WERI-Rb-1 (cell line): ENCODE measurements at places on chromosomes 6 and 20.

- no peak for DNase-seq
Observed at GRCh38 chr6:11161031-11161956, 49.8 kb upstream of the ERVFRD-1 start.

DNA sequence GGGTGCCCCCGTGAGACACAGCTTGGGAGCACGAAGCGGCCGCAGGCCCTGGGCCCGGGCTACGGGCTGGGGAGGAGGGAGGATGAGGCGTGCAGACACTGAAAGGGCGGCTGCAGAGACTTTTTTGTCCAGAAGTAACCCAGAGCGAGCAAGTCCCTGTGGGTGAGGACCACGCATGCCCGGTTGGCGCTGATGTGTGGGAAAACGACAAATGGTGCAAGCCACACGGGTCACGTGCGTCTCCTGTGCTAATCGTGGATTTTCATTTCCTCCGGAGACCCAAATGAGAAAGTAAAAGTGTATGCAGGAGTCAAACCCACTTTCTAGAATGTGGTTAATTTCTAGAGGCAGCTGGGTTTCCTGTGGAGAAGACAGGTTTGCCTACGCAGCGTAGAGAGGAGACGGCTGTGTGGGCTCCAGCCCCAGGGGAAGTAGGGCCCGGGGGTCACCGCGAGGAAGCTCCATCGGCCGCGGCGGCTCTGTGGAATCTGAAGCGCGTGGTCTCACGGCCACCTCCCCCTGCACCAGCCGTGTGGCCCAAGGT lies 19.0 kb downstream of the DLL1 start:
- DNase-seq = no peak

GRCh38 chr6:36578431-36578830 lies 15.7 kb upstream of the SRSF3 start:
- DNase-seq = no peak

GRCh38 chr6:79042799-79043126 lies 35.3 kb downstream of the PHIP start:
- DNase-seq = no peak

GRCh38 chr6:88517737-88518136 lies 351.6 kb upstream of the CNR1 start:
- no peak for DNase-seq

- no peak for DNase-seq
Observed at GRCh38 chr20:12891643-12892042, 117.1 kb upstream of the SPTLC3 start.

DNA sequence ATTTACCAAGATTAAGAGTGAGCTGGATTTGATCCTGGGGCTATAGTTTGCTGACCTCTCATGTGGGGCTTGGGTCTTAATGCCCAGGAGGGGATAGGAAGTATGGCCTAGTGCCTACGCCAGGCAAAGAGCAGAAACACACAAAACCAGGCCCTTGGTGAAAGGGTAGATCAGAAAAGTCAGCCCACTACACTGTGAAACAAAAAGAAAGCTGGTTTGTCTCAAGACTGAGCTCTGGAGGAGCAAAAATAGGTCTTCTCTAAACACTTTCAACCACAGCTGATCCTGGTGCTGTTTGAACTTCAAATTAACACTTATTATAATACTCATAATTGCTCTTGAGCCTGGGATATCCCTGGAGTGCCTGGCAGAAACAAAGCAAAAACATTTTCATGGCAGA lies 75.1 kb upstream of the MAP7 start:
- no peak for DNase-seq

GRCh38 chr6:163984124-163984936 lies 569.8 kb downstream of the QKI start:
- DNase-seq = no peak

- no peak for DNase-seq
Observed at GRCh38 chr6:113733381-113733780, 123.8 kb upstream of the MARCKS start.

GRCh38 chr6:1913577-1913976 lies 303.9 kb downstream of the FOXC1 start:
- DNase-seq = no peak

DNA sequence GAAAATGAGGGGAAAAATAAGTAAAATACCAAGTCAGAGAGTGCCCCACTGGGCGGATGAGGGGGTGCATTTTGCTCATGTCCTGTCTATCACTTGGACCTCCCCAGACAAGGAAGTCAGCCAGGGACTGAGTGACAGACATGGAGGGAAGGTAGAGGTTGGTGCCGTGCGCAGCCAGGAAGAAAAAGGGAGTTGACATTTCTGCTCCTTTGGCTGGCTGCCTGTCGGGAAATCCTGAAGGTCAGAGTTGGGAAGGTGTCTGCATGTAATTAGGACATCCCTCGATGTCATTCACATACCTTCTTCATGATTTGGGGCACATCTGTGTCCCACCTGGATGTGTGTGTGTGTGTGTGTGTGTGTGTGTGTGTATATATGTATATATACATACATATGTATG lies 8.9 kb downstream of the GUCA1A start:
- no peak for DNase-seq
